NCI-H2171 (cell line): ENCODE measurements at places on chromosomes 13 and 19.
A peak's percentile ranks its signal among the peaks of the same experiment; 100 is the strongest.

DNA sequence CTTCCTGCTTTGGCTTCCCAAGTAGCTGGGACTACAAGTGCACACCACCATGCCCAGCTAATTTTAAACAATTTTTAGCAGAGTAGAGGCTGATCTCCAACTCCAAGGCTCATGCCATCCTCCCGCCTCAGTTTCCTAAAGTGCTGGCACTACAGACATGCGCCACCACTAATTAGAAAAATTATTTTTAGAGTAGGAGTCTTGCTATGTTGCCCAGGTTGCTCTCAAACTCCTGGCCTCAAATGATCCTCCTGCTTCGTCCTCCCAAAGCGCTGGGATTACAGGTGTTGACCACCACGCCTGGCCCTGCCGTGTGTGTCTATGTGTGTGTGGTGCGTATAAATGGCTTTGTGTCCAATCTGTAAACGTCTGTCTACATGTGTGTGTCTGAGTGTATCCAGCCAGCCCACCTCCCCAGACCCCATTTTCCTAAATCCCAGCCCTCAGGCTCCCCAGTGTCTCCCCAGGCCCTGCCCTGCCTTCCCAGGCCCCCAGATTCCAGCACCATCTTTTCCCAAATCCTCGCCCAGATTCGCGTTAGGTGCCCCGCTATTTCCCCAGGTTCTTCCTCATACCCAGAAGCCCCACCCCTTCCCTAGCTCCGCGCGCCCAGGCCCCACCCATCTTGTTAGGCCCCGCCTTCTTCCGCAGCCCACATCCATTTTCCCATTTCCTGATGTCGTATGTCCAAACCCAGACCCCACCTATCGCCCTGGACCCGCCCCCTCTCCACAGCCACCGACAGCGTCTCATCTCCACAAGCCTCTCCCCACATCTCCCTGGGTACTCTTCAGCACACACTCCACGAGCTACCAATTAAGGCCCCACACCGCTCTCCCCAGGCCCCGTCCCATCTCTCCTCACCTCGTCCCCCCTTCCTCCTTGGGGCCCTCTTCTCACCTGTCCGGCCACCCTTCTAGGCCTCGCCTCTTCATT lies 24.9 kb downstream of the SLC8A2 start:
- DNase-seq, result no peak

- no peak for DNase-seq
Observed at GRCh38 chr13:43676320-43676719, 110.5 kb downstream of the ENOX1 start.

GRCh38 chr13:30313311-30313710 lies 6.0 kb upstream of the KATNAL1 start:
- DNase-seq, result no peak

DNA sequence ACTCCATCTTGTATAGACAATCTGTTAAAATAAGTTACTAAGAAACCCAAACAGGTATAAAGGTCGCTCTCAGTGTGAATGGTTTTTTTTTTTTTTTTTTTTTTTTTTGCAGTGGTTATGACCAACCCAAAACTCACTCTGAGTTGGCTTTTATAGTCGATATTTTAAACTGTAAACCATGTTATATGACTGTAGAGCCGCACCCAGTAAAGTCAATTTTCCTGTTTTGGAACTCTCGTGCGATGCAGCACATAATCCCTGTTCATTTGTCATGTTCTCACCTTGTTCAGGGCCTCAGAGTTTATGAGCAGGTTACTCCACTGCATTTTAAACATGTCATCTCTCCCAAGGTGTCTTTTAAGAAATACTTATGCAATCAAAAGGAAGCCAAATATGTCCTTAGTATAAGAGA lies 112.5 kb downstream of the KLF5 start:
- no peak for DNase-seq

DNA sequence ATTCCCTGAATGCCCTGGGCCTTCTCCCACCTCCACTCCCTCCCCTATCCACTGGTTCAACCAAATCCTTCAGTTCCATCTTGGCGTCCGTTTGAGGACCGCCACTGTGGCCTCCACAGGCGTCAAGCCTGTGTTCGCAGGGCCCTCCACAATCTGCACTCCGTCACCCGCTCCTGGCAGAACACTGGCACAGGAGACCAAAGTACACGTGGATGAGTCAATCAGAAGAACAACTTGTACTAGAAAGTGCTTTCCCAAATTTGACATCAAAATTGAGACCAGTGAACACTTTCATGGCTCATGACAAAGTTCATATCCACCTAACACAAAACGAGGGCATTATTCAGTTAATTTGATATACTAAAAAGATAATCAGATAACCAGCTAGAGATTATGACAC lies 6.5 kb upstream of the CDC16 start:
- no peak for DNase-seq

- DNase-seq, result no peak
Observed at GRCh38 chr13:30352121-30352520, 44.8 kb upstream of the KATNAL1 start.

DNA sequence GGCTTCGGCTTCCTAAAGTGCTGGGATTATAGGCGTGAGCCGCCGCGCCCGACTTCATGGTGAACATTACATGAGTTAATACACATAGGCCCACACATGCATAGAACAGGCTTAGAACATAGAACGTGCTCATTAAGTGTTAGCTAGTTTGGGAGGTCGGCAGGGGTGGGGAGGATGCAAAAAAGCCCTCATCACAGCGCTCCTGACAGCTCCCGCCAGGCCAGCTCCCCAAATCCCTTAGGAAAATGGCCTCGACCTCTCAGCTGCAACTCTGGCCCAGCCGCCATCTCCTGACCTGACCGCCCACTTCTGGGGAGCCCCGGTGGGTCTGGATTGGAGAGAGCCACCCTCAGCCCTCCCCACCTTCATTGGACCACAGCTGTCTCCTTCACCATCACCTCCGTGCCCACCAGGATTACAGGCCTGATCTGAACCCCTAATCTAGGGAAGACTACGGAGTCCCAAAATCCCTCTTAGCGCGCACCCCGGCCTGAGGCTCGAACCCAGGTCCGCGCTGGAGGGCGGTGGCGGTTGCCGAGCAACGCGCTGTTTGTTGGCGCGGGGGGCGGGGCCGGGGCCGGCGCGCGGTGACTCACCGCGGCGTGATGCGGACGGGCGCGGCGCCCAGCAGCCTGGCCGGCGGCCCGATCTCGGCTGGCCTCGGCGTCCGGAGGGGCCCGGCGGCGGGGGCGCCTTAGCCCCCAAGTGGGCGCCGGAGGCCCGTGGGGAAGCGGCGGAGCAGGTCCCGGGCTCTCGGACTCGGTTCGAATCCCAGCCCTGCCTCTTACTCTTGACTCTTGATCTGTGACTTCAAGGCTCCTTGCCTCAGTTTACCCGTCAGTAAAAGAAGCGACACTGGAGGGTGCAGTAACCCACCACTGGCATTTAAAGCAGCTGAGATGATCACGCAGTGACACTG lies 26.7 kb upstream of the NANOS3 start:
- DNase-seq, result peak; percentile 58

GRCh38 chr19:3857449-3858003 lies 11.3 kb downstream of the ZFR2 start:
- peak; percentile 45 for DNase-seq

DNA sequence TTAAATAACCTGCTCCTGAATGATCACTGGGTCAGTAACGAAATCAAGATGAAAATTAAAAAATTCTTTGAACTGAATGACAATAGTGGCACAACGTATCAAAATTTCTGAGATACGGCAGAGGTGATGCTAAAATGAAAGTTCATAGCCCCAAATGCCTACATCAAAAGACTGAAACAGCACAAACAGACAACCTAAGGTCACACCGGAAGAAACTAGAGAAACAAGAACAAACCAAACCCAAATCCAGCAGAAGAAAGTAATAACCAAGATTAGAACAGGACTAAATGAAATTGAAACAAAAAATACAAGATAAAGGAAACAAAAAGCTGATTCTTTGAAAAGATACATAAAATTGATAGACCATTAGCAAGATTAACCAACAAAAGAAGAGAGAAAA lies 324.1 kb downstream of the RBM26 start:
- DNase-seq, result no peak

DNA sequence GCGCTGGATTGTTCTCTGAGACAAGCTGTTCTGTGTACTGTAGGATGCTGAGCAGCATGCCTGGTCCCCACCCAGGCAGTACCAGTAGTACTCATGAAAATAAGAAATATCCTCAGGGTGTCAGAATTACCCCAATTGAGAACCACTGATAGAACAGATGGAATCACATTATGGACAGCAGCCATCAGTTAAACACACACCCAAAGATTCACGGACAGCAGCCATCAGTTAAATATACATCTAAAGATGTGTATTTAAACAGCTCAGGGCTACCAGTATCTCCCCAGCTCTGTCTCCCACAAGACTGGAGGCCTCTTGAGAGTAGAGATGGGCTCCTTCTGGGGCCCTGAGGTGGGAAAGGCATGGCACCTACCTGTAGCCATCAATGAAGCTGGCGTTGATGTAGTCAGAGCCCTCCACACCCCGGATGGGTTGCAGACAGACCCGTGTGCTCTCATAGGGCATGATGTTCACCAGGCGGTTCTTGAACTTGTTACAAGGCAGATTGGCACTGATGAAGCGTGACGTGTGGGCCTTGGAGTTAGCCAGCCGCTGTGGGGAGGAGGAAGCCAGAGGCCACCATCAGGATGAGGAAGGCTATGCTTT lies 129.3 kb downstream of the PTPRS start:
- DNase-seq, result no peak

DNA sequence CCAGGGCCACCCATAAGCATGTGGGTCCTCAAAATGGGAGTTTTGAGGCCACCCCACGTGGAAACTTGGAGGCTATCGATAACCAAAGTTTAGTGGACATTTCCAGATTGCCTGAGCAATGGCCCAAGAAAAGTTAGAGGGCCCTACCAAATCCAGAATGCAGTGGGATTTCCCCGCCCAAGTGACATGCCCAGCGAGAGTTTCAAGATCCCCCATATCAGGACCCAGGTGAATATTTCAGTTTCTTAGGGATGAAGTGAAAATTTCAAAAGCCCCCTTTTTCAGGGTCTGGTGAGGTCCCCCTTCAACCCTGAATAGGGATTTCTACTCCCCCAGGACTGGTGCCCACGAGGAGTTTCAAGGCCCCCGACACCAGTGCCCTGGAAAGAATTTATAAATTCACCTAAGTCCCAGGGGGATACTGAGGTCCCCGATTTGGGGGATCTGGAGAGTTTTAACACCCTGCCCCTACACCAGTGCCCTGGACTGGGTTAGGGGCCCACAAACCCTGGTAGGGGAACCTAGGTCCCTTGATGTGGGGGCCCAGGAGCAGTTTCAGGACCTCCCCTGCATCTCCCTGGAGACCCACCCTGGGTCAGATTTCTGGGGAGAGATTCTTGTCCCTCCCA lies 695 bp downstream of the BST2 start:
- no peak for DNase-seq

DNA sequence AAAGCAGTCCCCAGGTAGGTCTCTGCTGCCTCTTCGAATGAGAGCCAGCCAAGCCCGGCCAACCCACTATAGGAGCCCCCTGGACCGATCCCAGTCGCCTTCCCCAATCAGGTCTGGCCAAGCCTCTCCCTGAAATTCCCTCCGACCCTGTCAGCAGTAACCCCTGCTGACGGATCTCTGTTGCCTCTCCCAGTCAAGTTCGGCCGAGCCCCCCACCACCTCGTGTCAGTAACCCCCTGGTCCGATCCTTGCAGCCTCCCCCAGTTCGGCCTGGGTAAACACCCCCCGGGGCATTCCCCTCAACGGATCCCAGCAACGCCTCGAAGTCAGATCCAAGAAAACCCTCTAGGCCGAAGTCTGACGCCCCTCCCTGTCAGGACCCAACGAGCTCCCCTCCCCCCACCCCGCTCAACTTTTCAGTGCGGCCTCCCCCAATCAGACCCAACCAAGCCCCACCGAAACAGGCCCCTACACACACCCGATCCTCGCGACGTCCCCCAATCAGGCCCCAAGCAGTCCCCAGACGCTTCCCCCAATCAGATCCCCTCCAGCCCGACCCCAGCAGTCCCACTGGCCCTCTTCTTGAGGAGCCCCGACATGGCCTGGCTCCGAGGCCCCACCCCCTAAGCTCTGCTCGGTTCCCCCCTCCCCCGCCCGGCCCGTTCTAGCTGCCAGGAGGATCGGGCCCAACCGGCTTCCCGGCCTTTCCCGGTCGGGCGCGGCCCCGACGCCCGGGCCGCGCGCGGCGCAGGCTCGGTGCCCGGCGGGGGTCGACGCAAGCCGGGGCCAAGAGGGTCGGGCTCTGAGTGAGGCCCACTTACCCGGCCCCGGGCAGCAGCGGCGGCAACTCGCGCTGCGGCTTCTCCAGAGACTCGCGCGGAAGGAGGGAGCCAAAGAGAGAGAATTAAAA lies 1.8 kb downstream of the TNPO2 start:
- peak; percentile 44 for DNase-seq

GRCh38 chr13:34942732-34943435 lies 814 bp downstream of the NBEA start:
- DNase-seq, result no peak

- no peak for DNase-seq
Observed at GRCh38 chr13:36362251-36362650, 16.1 kb upstream of the SPART start.

- DNase-seq, result no peak
Observed at GRCh38 chr19:1170938-1171754, 2.9 kb downstream of the SBNO2 start.

DNA sequence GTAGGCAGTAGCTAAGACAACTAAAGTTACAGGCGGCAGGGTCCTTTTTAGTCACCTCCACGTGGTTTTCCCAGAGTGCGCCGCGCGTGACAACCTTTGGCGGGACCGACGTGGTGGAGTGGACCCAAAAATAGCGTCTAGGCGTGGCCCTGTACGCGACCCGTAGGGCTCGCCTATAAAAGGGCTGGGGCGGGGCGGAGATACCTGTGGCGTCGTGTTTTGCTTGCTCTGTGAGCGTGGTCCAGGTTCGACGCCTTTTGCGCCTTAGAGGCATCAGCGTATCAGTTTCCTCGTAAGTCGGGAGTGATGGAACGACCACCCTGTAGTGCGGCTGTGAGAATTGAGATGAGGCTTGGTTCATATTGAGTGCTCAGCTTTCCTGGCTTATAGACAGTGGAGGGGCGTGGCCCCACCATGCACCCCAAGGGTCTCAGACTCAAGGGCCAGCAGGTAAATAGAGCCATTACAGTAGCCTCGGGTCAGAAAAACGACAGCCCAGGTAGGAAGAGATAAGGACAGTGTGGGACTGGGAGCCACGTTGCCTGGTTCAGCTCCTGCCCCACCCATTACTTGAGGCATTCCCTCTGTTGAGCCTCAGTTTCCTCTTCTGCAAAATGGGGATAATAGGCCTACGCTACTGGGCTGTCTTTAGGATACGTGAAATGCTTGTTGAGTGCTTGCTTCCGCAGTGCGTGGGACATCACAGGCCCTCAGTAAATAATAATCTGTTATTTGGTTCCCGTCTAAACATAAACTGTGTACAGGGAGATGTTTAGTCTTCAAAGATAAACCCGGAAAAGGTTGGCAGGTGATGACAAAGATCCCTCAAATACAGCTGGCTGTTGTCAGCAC lies 693 bp upstream of the TMED1 start:
- peak; percentile 87 for DNase-seq

DNA sequence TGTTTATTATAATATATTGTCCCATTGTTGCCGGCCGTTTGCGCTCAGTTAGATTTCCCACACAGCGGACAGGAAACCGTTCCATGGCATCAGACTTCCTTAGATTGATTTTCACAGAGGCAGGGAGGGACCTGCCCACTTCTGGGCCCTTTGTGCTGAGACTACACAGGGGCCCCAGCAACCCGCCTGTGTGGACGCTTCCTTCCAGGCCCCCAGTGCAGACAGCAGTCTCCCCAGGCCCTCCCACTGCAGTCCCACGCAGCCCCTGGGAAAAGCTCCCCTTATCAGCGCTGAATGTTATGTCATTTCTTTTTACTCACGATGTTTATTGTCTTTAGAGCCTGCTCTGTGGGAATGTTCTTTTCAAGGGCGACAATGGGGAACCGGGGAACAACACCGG lies 351.7 kb upstream of the ARGLU1 start:
- no peak for DNase-seq
